ENCODE measurements at places on chromosomes 12 and 14.
A peak's percentile ranks its signal among the peaks of the same experiment; 100 is the strongest.

DNA sequence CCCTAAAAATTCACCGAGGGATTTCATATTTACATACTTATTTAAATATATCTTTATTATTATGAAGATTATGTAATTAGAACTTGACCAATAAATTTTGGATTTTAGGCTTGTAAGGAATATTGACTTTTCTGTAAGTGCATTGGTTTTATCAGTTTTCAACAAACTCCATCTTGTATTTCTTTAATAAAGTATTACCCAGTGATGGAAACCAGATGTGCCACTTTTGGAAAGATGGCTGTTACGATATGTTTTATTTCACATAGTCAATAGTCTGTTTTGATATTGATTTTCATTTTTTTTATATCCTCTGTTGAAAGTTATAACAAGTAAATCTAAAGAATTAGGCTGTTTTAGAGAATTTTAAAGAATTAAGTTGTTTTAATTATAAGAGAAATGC lies 1.8 kb downstream of the MON2 start:
- no peak for DNase-seq
- no peaks in the 10 kb centered on the region for H3K27me3 ChIP-seq
- no peak overlapping the region for H3K27ac ChIP-seq
- no peak overlapping the region for H3K4me3 ChIP-seq
- H3K4me1 ChIP-seq = peaks cover 6% of the 10 kb centered on the region

- no peak overlapping the region for H3K4me3 ChIP-seq
- no peak overlapping the region for H3K27ac ChIP-seq
These were observed 92.5 kb downstream of the FBXL14 start for GRCh38 chr12:1501695-1502378.

DNA sequence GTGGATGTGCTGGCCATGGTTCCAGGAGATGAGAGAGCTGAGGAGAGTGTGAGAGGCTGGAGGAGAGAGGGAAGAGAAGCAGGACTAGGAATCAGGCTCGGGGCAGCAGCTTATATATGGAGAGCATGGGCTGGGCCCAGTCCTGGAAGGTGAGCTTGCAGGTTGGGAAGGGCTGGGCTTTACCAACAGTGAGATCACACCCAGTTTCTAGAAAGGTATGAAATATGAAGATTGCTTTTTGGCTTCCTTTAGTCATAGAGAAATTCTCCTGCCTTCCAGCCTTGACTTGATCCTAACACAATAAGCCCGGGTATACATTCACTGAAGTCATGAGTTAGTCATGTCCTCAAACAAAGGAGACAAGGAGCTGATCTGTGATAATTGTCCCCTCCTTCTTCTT lies at the start of gene KRT6A:
Gene KRT6A (minus strand): TSS at position 86 of the 400 bp plus-strand sequence. CDS start 69 bp downstream, at position 17.
- no peaks in the 10 kb centered on the region for H3K36me3 ChIP-seq
- H3K27ac ChIP-seq = peak within 1 kb of the TSS; percentile 39
- no peaks in the 10 kb centered on the region for H3K27me3 ChIP-seq
- peaks cover 25% of the 10 kb centered on the region for H3K4me1 ChIP-seq
- DNase-seq = no peak
- no peak within 1 kb of the TSS for H3K4me3 ChIP-seq

- H3K4me3 ChIP-seq = no peak overlapping the region
- no peaks in the 10 kb centered on the region for H3K27me3 ChIP-seq
- H3K36me3 ChIP-seq = no peaks in the 10 kb centered on the region
- peak overlapping the region; percentile 1 for H3K27ac ChIP-seq
- peaks cover 24% of the 10 kb centered on the region for H3K4me1 ChIP-seq
These were observed 96.8 kb downstream of the SRGAP1 start for GRCh38 chr12:63941166-63941800.

DNA sequence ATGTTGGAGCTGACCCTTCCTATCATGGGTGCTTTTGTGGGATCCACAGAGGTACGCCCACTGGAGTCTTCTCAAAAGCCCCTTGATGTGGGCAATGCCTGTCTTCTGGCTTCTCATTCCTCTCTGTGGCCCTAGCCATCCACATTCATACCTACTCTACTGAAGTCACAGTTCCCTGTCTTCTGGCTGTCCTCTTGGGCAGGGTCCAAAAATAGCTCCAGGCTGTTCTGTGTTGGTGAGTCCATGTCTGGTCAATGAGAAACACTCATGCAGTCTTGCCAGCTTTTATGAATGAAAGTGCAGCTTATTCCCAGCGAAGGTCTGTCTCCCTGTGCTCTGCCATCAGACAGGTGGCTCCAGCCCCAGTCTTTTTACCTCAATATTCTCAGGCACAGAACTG lies 135.9 kb upstream of the MDM1 start:
- H3K4me3 ChIP-seq = no peak overlapping the region
- H3K27ac ChIP-seq = no peak overlapping the region
- no peaks in the 10 kb centered on the region for H3K4me1 ChIP-seq

DNA sequence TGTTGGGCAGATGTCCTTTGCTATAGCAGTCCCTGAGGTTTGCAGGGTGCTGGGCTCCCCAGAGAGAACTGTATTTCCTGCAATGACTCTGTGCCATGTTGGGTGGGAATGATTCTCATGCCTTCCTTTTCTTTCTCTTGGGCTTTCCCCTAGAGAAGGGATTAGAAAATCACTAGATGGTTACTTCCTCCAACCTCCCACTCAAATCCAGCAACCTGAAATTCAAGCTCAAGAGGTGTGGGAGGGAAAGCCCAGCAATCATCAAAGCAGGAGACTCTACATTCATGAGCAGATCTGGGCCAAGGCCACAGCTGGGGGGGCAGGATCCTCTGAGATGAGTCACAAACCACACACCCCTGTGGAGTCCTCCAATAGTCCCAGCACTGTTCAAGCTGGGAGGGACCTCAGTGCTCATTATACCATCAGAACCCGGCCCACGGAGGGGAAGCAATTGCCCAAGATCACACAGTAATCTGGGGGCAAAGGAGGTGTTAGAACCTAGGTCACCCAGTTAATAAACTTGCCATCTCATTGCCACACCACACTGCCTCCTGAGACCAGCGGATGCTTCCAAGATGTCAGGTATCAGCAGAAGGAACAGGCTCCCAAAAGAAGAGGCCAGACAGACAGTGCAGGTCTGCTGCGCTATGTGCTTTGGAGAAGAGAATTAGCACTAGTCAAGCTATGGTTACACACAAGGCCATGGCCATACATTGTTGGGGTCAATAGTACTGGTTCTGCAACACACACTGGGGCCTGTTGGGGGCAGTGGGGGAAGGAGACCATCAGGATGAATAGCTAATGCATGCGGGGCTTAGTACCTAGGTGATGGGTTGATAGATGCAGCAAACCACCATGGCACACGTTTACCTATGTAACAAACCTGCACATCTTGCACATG lies 65.7 kb downstream of the TTC9 start:
- H3K4me1 ChIP-seq = peaks cover 5% of the 10 kb centered on the region
- H3K36me3 ChIP-seq = no peaks in the 10 kb centered on the region
- peak; percentile 64 for DNase-seq

- H3K4me3 ChIP-seq = no peak overlapping the region
- no peaks in the 10 kb centered on the region for H3K27me3 ChIP-seq
- H3K4me1 ChIP-seq = peaks cover 14% of the 10 kb centered on the region
- H3K27ac ChIP-seq = peak overlapping the region; percentile 66
- DNase-seq = no peak
These were observed 35.9 kb upstream of the DYNC1H1 start for GRCh38 chr14:101928415-101928841.

- no peaks in the 10 kb centered on the region for H3K27me3 ChIP-seq
- no peaks in the 10 kb centered on the region for H3K36me3 ChIP-seq
- H3K4me3 ChIP-seq = no peak overlapping the region
- no peaks in the 10 kb centered on the region for H3K4me1 ChIP-seq
- no peak for DNase-seq
These were observed 11.0 kb upstream of the DHRS4 start for GRCh38 chr14:23942587-23942986.

DNA sequence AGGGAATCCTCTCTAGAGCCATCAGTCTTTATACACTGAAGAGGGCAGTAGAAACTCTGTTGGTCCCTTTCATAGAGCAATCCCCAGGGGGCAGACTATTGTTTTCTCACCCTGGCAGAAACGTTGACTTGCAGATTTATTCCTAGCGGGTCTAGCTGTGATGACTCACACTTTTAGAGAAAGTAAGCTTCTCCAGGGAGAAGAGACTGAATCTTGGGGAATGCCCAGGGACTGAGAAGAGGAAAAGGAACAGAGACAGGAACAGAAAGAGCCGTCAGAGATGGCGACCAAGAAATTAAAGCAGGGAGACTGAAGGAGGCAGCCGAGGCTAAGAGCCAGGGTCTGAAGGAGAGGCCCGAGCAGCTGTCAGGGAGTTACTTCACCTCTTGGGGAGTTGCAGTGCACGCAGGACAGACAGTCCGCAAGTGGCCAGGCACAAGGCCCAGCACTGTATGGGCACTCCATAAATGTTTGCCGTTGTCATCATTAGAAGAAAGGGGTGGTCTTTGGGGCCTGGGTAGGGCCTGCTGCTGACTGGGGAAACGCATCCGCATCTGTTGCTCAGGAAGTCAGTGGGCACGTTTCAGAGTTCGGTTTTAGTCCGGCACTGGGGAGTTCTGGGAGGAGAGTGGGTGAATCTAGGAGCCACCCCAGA lies 13.0 kb downstream of the PLEKHG6 start:
- H3K4me1 ChIP-seq = peaks cover 44% of the 10 kb centered on the region
- DNase-seq = peak; percentile 43
- H3K27me3 ChIP-seq = no peaks in the 10 kb centered on the region
- peak overlapping the region; percentile 72 for H3K27ac ChIP-seq

GRCh38 chr12:91636721-91637120 lies 454.1 kb upstream of the DCN start:
- H3K4me3 ChIP-seq = no peak overlapping the region
- H3K4me1 ChIP-seq = no peaks in the 10 kb centered on the region
- H3K27me3 ChIP-seq = no peaks in the 10 kb centered on the region
- no peaks in the 10 kb centered on the region for H3K36me3 ChIP-seq
- no peak overlapping the region for H3K27ac ChIP-seq
- DNase-seq = no peak

GRCh38 chr12:62806244-62806836 lies 128.6 kb downstream of the PPM1H start:
- H3K4me1 ChIP-seq = no peaks in the 10 kb centered on the region
- no peaks in the 10 kb centered on the region for H3K27me3 ChIP-seq
- no peaks in the 10 kb centered on the region for H3K36me3 ChIP-seq
- H3K4me3 ChIP-seq = no peak overlapping the region
- no peak for DNase-seq
- no peak overlapping the region for H3K27ac ChIP-seq

DNA sequence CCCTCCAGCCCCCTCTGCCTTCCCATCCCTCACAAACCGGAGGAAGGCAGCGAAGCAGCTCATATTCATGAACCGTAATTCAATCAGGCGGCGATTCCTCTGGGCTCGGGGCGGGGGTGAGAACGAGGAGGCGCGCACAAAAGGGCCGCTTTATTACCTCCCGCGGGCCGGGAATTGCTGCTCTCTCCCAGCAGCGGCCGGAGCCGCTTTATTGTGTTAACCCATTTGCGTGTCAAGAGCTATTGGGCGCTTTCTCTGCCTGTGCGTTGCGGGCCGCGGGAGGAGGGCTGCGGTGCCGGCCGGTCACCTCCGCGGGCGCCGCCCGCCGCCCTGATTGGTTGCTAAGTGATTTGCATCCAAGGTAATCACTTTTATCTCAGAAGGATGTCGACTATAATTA lies 4.8 kb downstream of the FAM222A start:
- no peak for DNase-seq
- H3K4me3 ChIP-seq = no peak overlapping the region
- no peak overlapping the region for H3K27ac ChIP-seq

DNA sequence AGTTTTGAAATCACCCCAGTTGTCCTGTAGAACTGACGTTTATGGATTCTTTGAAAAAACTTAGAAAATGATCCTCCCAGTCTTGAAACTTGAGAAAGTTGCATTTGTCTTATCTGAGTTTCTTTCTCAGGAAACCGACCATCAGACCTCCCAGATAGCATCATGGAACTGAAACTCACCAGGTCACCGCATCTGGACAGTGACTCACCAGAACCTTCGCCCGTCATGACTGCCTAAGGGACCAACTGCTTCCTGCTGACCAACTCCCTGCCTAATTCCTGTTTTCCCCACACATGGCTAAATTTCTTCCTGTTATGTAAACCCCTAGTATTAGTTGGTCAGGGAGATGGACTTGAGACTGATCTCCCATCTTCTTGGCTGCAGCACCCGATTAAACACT lies 175.7 kb downstream of the RIMBP2 start:
- H3K27me3 ChIP-seq = no peaks in the 10 kb centered on the region
- no peaks in the 10 kb centered on the region for H3K36me3 ChIP-seq
- H3K4me3 ChIP-seq = no peak overlapping the region
- H3K27ac ChIP-seq = no peak overlapping the region

- no peak overlapping the region for H3K4me3 ChIP-seq
- H3K27ac ChIP-seq = no peak overlapping the region
- H3K4me1 ChIP-seq = no peaks in the 10 kb centered on the region
- H3K27me3 ChIP-seq = no peaks in the 10 kb centered on the region
These were observed 35.6 kb downstream of the ANO4 start for GRCh38 chr12:100830003-100830795.

GRCh38 chr12:108815875-108816594 lies 41.3 kb downstream of the SSH1 start:
- no peak overlapping the region for H3K4me3 ChIP-seq
- no peak for DNase-seq
- no peak overlapping the region for H3K27ac ChIP-seq
- H3K27me3 ChIP-seq = no peaks in the 10 kb centered on the region

GRCh38 chr12:121632069-121632970 lies 6.0 kb downstream of the ORAI1 start:
- DNase-seq = peak; percentile 83
- no peak overlapping the region for H3K4me3 ChIP-seq
- H3K27ac ChIP-seq = peak overlapping the region; percentile 83
- H3K36me3 ChIP-seq = no peaks in the 10 kb centered on the region
- no peaks in the 10 kb centered on the region for H3K27me3 ChIP-seq

DNA sequence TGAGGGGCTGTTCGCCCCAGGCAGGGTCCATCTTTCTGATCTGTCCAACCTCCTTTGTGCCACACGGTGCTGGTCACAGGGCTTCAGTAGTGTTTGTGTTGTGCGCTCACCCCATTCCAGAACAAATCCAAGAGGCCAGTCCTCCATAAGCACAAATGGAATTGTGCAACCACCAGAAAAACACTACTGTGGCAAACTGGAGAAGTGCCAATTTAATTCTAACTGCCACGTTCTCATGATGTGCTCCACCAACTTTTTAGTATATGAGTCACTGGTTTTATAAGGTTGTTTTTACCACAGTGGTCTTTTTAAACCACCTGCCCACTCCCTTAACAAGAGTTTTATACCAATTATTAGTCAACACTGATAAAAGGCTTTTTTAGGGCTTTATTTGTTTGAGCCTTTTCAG lies 380.2 kb downstream of the NAV3 start:
- no peaks in the 10 kb centered on the region for H3K36me3 ChIP-seq
- H3K4me3 ChIP-seq = no peak overlapping the region
- no peak overlapping the region for H3K27ac ChIP-seq
- H3K27me3 ChIP-seq = no peaks in the 10 kb centered on the region

DNA sequence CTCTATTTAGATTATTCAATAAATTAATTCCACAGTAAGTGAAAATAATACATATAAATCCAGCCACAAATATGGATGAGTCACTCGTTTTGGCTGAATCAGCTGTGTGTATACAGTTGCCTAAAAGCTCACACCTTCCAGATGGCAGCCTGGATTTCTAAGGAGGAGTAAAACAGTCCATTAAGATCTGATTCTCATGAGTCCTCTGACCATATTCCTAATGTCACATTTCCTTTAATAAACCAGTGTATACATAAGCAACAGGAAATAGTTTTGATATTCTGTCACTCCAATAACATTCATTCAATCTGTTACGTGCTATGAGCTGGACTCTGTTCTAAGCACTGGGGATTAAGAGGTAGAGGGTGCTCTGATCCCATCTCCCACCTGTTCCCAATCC lies 21.8 kb downstream of the MDM1 start:
- no peak overlapping the region for H3K4me3 ChIP-seq
- no peaks in the 10 kb centered on the region for H3K4me1 ChIP-seq
- no peak overlapping the region for H3K27ac ChIP-seq
- H3K27me3 ChIP-seq = no peaks in the 10 kb centered on the region
- DNase-seq = no peak

- DNase-seq = no peak
- no peaks in the 10 kb centered on the region for H3K4me1 ChIP-seq
- no peaks in the 10 kb centered on the region for H3K27me3 ChIP-seq
- no peak overlapping the region for H3K27ac ChIP-seq
These were observed 24.5 kb downstream of the FZD10 start for GRCh38 chr12:130186651-130187268.

Measured in testis (tissue), 5 donors.